ENCODE measurements at places on chromosomes 11 and 22.
A peak's percentile ranks its signal among the peaks of the same experiment; 100 is the strongest.

DNA sequence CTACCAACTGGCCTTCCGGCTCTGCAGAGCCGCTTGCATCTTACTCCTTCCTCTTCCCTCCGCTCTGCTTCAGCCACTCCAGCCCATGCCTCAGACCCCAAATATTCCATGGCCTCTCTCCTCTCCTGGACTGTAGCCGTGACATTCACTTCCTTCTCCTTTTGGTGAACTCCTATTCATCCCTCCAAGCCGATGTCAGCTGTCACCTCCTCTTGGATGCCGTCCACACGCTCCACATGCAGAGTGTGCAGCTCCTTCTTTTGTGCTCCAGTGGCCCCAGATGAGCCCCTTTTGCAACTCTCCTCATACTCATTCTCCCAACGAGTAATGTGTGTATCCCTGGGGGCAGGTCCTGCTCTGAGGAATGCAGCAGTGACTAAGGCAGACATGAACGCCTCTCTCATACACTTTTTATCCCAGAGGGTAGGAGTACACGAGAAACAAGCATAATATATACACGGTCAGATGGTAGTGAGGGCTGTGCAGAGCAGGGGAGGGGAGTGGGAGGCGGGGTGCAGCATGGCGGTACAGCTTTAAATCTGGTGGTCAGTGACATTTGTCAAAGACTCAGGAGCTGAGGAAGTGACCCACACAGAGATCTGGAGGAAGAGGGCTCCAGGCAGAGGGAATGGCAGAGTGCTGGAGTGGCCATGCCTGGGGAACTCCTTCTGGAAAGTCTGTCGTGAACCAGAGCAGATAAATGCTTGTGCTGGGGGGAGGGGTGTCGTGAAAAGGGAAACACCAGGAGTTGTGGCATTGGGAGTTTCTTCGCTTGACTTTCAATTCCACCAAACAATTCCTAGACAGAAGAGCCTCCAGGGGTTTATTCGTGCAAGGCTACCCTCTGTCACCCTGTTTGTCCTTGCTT is 83.8 kb upstream of the ATXN10 start:
- DNase-seq = no peak

DNA sequence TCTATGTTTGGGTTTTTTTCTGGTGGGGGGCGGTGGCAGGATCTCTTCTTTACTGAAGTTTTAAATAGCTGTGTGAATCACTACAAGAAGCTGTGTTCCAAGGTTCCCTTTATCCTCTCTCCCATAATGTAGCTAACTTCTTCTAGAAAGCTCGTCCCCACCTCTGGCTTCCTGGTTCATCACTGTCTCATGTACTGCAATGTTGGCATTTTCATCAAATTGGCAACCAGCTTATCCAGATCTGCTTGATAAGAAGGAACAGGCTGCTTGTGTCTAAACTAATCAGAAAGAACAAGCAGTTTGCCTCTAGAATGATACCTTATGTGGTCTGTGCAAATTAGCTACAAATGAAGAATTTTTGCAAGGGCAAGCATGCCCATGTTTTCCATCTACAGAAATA is 130.8 kb downstream of the WT1 start:
- no peak for DNase-seq

- DNase-seq = no peak
These were observed 72.2 kb downstream of the EFCAB6 start for GRCh38 chr22:43739851-43740379.

DNA sequence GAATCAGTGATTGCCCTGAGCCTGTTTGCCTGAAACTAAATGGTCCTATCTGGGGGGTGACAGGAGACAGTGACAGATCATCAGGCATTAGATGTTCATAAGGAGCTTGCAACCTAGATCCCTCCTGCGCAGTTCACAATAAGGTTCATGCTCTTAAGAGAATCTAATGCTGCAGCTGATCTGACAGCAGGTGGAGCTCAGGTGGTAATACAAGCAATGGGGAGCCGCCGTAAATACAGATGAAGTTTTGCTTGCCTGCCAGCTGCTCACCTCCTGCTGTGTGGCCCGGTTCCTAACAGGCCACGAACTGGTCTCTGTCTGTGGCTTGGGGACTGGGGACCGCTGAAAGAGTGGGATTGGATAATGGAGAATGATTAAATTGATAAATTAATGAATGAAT is 14.0 kb downstream of the NOX4 start:
- DNase-seq = no peak

- DNase-seq = no peak
These were observed 9.0 kb upstream of the SEC14L6 start for GRCh38 chr22:30555282-30556210.

DNA sequence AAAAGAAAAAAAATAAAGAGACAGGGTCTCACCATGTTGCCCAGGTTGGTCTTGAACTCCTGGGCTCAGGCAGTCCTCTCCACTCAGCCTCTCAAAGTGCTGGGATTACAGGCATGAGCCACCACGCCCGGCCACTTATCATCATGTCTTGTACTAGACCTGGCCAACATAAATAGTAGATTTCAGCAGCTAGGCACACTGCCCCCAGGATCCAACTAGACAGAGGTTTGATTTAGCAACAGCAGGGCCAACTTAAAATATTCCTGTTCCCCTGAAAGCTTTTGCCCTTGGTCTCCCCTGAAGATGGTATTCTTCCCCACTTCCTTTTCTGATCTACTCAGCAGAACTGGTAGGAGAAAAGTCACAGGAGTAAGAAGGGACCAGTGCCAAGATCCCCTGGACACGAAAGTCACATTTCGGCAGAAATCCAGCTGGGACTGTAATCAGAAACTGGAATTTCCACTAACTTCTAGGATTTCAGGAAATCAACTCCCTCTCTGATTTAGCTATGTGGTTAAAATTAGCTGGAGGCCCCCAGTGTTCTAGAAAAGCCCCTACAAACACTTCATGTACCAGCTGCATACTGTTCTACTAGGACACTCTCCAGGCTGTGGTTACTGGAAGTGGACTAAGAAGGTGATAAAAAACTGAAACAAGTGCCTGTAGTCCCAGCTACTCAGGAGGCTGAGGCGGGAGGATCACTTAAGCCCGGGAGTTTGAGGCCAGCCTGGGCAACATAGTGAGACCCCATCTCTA is 8.9 kb upstream of the PPP2R1B start:
- no peak for DNase-seq

DNA sequence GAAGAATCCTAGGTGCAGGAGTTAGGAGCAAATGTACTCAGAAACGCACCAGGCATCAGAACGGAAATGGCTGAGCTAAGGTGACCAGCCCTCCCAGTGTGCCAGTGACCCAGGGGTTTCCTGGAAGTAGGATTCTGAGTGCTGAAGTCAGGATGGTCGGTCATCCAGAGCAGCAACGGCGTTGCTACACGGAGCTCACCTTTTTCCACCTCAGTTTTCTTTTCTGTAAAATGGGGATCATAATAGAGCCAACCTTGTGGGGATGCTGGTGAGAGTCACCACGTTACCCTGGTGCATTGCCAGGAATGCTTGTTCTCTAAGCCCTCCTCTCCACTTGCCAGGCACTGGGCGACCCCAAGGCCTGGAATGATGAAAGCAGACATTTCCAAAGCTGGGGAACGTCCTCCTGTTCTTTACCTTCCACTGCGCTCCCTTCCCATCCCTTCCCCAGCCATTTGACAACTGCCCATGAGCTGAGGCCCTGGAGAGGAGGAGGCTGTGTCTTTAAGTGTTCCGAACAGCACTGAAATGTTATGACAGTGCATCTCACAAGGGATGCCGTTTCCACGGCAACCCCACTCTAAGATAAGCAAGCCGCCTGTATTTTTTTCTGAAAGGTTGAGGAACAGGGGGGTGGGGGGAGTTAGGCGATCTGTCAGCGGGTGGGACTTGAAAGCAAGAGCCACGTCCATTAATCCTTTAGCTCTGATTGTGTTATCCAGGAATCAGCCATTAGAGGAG is 66.8 kb downstream of the TSPAN18 start:
- DNase-seq = peak; percentile 41

GRCh38 chr11:45560155-45560912 is 105.1 kb downstream of the CHST1 start:
- no peak for DNase-seq

DNA sequence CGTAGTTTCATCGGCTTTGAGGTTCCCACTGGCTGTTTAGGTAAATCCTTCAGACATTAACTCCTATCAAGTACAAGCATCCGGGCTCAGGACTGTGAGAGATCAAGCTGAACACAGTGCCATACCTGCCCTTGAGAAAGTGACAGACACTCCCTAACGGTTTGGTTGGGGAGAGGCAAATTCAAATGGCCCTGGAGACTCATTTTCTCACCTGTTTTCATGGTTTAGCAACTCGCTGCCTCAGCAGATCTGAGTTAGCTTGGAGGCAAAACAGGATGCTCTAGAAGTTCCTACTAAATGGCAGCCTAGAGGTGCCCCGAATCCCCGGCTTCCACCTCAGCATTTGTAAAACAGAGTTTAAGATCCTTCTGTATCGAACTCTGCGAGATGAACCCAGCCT is 3.6 kb upstream of the FBXO3 start:
- DNase-seq = no peak

DNA sequence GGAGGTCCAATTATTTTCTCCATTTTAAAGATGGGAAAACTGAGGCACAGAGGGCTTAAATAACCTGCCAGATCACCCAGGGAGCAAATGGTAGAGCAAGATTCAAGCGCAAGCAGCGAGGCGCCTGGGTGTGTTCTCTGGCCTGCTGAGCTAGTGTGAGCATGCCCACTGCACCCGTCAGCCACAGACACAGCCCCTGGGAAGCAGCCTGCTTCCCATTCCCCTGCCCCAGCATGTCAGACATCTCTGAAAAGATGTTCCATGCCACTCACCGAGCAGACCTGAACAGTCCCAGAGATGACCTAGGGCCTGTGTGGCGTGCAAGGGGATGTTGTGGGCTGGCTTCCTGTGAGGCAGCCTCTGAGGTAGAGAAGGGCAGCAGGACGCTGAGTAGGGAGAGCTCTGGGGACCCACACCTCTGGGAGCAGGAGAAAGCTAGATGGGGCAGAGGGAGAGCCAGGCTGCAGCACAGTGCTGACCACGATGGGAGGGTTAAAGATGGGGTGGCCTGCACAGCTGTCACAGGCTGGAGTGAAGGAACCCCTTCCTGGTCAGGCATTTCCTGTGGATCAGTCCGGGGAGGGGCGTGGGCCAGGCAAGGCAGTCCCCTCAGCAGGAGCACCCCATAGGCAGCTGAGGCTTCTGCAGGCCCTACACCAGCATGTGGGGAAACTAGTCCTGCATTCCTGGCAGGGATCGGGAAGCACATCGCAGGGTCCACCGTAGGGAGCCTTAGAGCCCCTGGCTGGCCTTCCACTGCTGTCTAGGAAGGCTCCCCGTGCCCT is 101.4 kb downstream of the GALNT18 start:
- no peak for DNase-seq

- DNase-seq = no peak
These were observed 143.2 kb downstream of the OPCML start for GRCh38 chr11:133388975-133389568.

- DNase-seq = no peak
These were observed 61.1 kb upstream of the PHOX2A start for GRCh38 chr11:72305077-72305476.

GRCh38 chr22:25199731-25200520 is at the start of gene CRYBB3:
TSS of gene CRYBB3 (plus strand) at chr22:25199858. CDS start at chr22:25201397, 1,539 bp downstream.
- DNase-seq = peak; percentile 54

GRCh38 chr11:41222236-41222635 is 237.2 kb downstream of the LRRC4C start:
- no peak for DNase-seq

- no peak for DNase-seq
These were observed 28.9 kb downstream of the CUL5 start for GRCh38 chr11:108037636-108038035.

- DNase-seq = no peak
These were observed 3.8 kb downstream of the TMEM121B start for GRCh38 chr22:17117400-17117799.

- no peak for DNase-seq
These were observed 49.7 kb downstream of the RBFOX2 start for GRCh38 chr22:35978889-35979288.

- no peak for DNase-seq
These were observed 30.5 kb downstream of the ARAP1 start for GRCh38 chr11:72721689-72722049.

DNA sequence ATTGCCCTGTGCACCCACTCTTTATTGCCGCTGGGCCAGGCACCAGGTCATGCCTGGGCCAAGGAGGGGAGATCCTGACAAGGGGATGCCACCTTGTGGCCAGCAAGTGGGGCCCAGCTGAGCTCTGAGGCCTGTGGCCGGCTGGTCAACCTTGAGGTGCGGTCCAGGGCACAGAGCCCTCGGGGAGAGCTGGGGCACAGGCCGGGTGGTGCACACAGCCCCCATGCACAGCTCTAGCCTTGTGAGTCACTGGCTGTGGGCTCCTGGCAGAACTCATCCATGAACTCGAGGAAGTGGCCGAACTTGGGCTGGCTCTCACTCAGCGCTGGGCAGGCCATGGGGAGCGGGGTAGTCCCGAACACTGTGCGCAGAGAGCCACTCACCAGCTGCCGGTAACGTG is 94.3 kb downstream of the RNF169 start:
- DNase-seq = no peak

- no peak for DNase-seq
These were observed 35.2 kb upstream of the CREB3L1 start for GRCh38 chr11:46242041-46242951.

- DNase-seq = no peak
These were observed 24.0 kb downstream of the RNF185 start for GRCh38 chr22:31184015-31184414.

DNA sequence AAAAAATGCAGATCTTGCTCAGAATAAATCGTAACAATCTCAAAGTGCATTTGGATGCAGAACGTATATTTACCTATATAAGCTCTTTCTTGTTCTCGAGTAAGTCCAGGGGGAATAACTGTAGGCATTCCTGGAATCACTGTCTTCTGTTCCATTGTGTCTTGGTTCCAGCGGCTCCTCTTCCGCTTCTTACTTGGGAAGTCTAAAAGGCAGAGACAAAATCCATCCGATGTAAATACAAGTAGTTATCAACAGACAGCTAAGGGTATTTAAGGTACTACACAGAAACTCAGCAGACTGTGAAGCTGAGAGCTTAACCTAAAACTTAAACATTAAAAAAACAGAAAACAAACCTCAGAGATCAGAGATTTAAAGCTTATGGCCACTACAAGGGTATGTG is 1.9 kb downstream of the SF1 start:
- DNase-seq = no peak

All from nephron progenitor cell (in vitro differentiated cells).